ENCODE measurements at places on chromosomes 4 and X.

- no peak for DNase-seq
These were observed 834.7 kb downstream of the RAPGEF2 start for GRCh38 chr4:159937595-159937994.

DNA sequence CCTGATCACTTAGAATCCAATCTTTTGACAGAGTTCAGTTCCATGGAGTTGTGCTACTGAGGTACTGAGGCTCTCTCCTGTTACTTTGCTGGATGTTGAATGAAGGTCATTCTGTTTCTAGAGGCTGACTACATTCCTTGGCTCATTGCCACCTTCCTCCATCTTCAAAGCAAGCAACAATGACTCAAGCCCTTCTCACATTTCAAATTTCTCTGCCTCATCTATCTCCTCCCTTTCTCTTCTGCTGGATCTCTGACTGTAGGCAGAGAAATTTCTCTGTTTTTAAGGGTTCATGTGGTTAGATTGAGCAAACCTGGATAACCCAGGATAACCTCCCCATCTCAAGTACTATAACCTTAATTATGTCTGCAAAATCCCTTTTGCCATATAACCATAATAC lies 775.4 kb downstream of the STPG2 start:
- peak; percentile 50 for DNase-seq

DNA sequence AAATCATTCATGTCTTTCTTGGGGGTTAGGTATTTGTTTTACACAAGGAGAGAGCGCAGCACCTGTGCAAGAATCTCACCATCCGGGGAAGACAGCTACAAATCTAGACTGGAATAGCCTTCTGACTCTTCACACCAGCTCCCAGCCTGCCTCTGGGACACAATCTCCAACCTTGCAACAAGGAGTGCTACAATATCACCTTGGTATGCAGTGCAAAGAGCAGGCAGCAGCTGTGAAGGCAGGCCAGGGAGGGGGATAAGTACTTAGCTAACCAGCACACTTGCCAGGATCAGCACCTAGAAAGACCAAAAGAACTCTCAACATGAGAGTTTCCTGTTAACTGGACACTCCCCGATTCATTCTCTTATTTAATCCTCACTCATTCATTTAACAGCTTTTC lies 235.3 kb downstream of the AR start:
- no peak for DNase-seq

GRCh38 chrX:19256986-19257385 lies 86.7 kb upstream of the PDHA1 start:
- peak; percentile 4 for DNase-seq

DNA sequence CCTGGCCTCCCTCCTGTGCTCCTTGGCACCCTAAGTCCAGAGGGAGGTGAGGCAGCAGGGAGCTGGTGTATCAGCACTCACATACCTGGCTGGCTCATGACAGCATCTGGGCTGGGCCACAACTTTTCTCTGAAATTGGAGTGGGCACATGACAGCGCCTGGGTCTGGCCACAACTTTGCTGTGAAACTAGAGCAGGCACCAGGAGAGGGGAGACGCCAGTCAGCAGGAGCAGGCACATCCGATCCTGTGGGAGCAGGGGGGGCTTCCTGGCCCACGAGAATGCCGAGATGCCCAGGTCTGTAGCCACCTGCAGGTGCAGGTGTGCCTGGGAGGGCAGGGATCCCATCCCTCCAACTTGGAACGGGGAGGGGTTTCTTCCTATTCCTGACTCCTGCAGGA lies 69.7 kb upstream of the PPP3CA start:
- DNase-seq = no peak

DNA sequence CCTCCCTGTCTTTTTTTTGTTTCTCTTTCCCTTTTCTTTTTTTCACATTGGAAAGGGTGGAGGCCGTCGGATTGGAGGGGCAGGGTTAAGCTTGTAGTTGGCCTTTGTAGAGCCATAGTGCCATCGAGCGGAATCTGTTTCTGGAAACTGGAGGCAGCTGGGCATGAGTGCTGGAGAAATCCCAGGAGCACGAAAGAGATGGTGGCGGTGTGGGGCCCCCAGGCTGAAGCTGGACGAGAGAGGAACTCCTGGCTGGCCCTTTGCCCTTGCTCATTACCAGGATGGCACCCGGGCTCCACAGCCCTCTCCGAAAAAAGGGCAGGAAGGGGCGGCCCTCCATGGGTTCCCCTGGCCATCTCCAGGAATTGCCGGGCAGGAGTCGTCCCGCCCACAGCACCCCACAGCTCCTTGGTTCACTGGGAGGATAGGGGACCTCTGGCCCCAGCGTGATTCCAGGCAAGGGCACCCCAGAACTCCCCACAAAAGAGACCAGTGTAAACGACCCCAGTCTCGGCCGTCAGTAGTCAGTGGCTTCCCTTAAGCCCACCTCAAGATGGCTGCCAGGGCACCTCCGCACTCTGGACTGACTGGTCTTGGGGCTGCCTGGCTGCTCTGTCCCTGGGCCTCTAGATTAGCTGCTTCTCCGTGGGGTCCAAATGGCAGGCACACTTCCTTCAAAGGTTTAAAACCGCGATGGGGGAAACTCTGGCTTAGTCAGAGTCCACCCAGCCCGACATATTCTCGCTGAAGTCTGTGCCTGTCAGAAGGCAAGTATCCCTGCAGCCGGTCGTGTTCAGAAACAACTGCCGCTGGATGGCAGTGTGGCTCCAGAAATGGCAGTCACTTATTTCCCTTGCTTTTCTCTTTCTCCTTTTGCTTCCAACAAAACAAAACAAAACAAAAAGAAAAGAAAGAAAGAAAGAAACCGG lies 74.1 kb downstream of the NBDY start:
- peak; percentile 34 for DNase-seq

DNA sequence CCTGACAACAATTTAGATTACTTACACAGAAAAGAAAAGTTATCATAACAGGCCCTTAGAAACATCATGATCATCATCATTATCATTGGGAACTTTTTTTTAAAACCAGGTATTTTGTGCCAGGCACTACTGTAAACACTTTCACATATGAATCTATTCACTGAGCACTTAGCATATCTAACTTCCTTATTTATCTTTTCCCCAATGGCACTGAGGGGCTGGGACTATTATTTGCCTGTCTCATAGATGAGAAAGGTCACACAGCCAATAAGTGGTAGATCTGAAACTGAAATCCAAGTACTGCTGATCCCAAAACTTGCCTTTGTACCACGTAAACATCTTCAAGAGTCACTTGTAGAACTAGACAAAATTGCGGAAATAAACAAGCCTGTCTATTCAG lies 184.2 kb upstream of the RBPJ start:
- no peak for DNase-seq

- DNase-seq = no peak
These were observed 11.7 kb upstream of the CLNK start for GRCh38 chr4:10696253-10696652.

DNA sequence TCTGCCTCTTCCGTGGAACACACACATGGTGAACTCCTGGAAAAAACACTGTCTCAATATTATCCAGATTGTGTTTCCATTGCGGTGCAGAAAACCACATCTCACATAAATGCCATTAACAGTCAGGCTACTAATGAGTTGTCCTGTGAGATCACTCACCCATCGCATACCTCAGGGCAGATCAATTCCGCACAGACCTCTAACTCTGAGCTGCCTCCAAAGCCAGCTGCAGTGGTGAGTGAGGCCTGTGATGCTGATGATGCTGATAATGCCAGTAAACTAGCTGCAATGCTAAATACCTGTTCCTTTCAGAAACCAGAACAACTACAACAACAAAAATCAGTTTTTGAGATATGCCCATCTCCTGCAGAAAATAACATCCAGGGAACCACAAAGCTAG lies 87.9 kb downstream of the TET2 start:
- DNase-seq = peak; percentile 29

DNA sequence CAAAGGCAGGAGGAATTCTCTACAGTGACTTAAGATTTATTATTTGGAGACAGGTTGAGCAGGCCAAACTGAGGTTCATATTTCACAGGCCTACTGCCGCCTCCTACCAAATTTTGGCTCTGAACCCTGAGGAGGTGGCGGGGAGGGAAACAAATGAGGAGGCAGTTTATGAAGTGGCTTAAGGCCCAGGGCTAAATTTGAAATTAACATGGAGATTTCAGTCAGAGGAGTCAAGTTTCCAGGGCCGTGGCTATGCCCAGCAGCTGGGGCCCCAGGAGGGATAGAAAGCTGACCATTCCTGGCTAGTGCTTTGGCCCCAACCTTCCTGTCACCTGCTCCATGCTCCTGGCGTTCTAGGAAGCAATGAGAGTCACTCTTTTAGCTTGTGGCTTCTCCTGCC lies 73.4 kb upstream of the ARHGAP36 start:
- no peak for DNase-seq

DNA sequence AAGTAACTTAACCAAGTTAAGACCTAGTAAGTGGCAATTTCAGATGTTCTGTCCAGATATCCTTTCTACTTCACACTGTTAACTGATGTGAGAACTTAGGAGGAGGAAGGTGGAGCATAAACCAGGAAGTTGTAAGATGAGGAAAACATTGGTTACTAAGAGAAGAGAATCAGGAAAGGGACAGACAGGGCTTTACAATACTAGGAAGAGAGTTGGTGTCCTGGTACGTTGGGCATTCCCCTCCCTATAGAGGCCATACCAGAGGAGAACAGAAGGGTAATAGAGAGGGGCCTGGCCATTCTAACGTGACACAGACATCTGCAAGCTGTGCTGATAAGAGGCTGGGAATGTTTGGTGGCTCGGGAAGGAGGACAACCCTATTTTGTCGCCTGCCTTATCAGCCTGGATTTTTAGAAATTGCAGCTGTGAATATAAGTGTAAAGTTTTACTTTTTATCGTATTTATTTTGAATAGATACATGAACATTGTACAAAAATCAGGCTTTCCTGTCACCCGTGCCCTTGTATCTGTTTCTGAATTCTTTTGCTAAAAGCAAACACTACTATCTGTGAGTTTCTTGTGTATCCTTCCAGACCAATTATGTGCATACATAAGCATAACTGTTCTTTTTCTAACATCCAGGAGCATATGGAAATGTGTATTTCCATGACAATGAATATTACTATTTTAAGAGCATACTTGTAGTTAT lies 53.5 kb upstream of the HPRT1 start:
- DNase-seq = no peak

DNA sequence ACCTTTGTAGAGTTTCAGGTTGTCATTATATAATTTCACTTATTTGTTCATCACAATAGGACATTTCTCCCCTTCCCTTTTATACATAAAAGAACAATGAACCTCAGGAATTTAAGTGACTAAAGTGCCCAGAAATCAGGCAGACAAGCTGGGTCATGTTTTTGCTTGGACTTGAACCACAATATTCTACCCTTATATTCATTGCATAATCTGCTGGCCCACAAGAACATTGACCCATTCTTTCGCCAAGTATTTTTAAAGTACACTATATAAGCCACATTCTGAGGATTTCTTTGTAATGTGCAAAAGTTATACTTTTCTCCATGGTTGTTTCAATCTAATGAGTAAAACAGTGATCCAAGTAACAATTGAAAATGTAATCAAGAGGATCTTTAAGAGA lies 637.5 kb upstream of the SLIT2 start:
- DNase-seq = no peak

- no peak for DNase-seq
These were observed 325.3 kb upstream of the RASGEF1B start for GRCh38 chr4:81796790-81797528.

DNA sequence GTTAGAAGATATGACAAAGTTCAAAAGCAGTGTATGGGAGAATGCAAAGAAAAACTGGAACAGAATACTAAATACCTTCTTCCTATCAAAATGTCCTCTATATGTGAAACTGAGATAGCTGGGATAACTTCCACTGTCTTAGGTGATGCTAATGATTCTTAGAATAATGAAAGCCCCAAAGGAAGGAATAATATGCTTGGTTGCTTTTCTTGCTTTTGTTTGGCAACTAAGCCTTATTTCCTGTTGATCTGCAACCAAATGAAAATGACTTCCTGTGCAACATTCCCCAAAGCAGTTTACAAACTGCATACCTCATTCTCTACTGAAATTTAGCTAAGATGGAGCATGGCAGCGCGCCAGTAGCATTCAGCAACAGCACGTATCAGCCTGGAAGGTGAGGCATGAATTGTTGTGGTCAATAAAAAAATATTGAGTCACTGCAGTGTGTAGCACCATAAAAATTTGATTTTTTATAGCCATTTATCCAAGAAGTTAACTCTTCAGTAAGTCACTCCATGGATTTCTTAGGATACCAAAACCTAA lies 18.7 kb downstream of the NDNF start:
- peak; percentile 75 for DNase-seq

DNA sequence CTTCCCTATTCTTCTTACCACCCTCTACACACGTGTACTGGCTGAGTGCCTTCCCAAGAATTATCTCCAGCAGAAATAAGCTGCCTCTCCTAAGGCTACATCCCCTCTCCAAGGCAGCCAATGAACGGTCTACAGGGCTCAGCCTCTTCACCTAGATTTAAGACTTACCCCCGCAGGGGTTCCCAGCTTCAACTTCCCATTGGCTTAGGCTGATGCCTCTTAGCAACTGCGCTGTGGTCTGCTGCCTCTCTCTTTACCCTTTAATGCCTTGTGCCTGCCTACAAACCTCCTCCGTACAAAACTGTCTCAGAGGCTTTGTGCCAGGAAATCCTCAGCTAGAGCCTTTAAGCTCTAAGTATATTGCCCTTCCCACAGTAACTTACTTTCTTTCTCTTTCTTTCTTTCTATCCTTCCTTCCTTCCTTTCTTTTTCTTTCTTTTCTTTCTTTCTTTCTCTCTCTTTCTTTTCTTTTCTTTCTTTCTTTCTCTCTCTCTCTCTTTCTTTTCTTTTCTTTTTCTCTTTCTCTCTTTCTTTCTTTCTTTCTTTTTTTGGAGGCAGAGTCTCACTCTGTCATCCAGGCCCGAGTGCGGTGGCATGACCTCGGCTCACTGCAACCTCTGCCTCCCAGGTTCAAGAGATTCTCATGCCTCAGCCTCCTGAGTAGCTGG lies 15.1 kb upstream of the PIGA start:
- DNase-seq = no peak

GRCh38 chr4:138616775-138617174 lies 374.6 kb upstream of the SLC7A11 start:
- DNase-seq = peak; percentile 54

GRCh38 chr4:137800861-137801260 lies 268.6 kb upstream of the PCDH18 start:
- peak; percentile 5 for DNase-seq

GRCh38 chr4:169063441-169063840 lies 53.4 kb upstream of the CBR4 start:
- DNase-seq = no peak

GRCh38 chr4:67871867-67872266 lies 11.9 kb downstream of the TMPRSS11D start:
- DNase-seq = peak; percentile 48

DNA sequence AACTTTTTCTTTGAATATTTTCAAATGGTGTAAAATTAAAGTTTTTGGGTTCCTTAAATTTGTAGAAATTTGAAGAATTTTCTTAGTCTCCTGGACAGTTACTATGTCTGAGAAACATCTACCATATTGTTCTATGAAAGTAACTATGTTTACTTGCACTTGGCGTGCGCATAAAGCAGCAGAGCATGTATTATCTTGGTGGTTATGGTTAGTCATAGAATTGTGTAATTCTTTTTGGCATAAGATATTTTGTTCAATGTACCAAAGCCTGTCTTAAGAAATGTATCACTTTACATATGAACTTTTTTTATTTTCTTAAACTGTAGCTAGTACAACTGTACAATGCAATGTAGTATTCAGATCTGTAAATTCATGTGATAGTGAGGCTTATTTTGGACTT lies 49.2 kb downstream of the CDS1 start:
- DNase-seq = peak; percentile 41
